ENCODE measurements at places on chromosomes 11 and 22.

DNA sequence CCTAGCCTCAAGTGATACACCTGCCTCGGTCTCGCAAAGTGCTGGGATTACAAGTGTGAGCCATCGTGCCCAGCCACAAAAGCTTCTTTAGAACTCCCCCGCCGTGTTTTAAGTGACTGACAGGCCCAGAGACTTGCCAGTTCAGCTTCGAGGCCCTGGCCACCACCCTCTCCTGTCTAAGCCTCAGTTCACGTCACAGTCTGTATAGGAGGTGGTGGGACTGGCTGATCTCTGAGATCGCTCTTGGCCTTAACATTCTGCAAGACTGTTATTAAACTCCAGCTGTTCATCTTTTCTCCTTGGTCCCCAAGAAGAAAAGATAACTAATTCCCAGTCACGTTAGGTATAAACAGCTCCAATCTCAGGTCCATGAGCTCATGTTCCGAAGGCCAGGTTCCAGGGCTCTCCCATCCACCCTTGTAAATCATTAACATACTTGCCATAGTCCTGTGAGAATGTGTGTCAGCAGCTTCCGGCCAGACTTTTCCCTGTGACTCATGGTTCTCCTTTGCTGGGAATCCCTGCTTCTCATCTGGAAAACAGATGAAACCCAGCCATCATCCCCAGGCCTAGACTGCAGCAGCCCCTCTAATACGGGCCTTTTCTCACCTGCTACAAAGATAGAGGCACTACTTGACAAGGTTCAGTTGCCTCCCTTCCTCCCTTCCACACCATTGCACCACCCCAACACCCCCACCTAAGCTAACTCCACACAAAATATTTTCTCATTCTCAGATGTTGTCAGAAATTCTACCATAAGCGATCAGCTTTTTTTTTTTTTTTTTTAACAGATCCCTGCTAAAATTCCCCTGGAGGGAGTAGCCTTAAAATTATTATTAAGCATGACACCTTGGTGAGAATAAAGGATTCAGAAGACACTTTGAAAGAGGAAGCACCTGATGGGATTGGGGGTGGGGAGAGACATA is 5.6 kb upstream of the KIAA0930 start:
- DNase-seq = no peak

DNA sequence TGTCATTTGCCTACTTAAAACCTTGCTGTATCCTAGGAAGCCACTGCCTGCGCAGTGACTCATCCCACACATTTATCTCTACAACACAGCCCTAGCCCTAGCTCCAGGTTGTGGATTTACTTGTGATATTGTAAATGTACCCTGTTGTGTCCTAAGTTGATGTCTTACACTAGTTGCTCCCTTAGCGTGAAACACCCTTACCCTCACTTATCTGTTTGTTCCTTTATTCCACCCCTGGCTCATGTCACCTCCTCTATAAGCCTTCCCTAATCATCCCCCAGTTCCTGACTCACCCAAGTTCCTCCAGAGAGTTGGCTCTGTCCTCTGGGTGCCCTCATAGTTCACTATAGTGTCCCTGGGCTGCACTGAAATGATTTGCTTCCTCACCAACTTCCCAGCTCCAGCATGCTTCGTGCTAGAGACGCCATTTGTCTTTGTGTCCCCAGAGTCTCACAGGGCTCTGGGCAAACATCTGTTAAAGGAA is 431.8 kb upstream of the FAT3 start:
- DNase-seq = no peak

- no peak for DNase-seq
Observed at GRCh38 chr11:13777341-13777985, 109.0 kb downstream of the FAR1 start.

GRCh38 chr22:23828800-23829680 is 9.8 kb downstream of the DERL3 start:
- no peak for DNase-seq

DNA sequence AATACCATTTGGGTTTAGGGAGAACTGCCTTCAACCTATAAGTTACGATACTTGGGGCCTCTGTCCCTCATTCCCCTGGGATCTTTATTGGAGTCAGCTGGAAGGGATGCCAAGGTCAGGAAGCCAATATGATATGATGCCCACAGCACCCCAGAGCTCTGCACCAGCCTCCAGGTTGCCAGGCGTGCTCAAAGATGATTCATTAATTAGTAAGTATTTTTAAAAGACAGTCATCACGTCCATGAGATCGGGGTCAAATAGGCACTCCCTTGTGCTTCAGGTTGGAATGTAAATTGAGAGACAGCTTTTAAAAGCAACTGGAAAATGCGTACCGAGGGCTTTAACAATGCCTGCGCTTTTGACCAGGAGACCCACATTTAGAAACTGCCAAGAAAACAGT is 57.0 kb upstream of the CD5 start:
- DNase-seq = no peak

- DNase-seq = no peak
Observed at GRCh38 chr11:43245466-43245865, 66.3 kb upstream of the API5 start.

- DNase-seq = no peak
Observed at GRCh38 chr11:75240311-75241035, at the start of gene TPBGL. TSS of gene TPBGL (plus strand) at chr11:75240774. CDS start at chr11:75241050, 276 bp downstream.

DNA sequence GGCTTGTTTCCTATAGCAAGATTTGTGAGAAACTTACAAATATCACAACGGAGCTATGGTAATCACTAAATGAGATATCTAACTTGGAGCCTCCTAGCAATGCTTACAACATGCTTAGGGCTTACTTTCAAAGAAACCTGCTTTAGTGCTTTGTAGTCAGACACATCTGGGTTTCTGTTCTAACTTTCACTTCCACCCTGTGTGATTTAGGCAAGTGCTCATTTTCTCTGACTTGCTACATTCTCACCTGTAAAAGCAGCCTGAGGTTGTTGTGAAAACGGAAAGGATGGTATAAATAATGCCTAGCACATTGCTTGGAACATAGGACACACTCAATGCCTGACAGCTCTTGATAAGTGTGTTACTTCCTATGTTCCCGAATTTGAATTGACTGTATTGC is 45.6 kb downstream of the LRRC4C start:
- DNase-seq = no peak

DNA sequence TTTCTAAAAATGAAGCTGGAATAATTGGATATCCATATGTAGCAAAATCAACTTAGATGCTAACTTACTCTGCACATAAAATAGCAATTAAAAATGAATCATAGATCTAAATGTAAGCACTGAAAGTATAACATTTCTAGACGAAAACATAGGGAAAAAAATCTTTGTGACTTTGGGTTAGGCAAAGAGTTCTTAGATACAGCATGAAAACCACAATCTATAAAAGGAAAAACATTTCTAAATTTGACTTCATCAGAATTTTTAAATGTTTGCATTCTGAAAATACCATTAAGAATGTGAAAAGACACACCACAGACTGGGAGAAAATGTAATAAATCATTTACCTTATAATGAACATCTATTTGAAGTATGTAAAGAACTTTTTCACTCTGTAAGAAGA is 128.8 kb downstream of the APIP start:
- DNase-seq = no peak

GRCh38 chr11:131658952-131659351 is 288.5 kb downstream of the NTM start:
- DNase-seq = no peak

- peak; percentile 47 for DNase-seq
Observed at GRCh38 chr11:441418-442274, at the start of gene ANO9. TSS of gene ANO9 (minus strand) at chr11:442011. CDS start at chr11:441926, 85 bp downstream.

DNA sequence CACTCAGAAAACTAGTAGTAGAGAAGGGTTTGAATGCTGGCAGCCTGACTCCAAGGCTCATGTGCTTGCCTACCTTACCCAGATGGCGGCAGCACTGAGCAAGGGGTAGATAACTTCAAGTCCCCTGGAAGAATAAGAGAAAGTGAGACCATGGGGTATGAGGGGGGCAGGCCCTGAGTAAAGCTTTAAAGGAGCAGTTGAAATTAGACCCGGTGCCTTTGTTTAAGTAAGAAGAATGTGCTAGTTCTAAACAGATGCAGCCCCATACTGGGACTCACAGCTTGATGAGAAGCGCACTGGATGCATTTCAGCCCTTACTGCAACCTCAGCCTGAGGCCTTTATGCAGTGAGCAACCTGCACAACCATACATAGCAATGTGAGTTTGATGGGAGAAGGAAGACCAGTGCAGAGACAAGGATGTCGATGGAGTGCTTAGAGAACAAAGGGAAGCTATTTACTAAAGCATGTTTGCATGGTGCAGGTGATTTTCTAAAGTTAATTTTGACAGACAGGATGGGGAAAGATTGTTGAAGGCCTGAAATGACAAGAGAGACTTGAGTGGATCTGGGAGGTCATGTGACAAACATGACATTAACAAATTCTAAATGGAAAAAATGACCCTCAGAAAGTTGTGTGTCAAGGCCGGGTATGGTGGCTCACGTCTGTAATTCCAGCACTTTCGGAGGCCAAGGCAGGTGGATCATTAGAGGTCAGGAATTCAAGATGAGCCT is 27.1 kb upstream of the TMA7B start:
- DNase-seq = no peak

- no peak for DNase-seq
Observed at GRCh38 chr11:39651857-39652461, 1807.5 kb downstream of the LRRC4C start.

DNA sequence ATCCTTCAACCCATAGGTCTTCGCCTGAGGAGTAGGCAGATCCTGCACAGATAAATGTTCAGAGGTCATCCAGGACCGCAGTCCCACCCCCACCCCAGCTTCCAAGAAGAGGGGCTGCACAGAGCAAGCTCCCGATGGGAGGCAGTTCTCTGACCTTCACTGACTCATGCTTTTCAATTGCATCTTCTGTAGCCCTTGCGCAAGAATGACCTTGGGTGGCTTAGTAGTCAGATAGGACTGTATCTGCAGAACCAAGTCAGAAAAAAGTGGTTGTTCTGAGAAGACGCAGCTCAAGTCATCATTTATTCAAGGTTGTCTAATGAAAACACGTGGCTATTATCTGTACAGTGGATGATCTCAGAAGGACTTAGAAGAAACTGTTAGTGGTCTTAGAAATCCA is 16.4 kb upstream of the GRAMD1B start:
- DNase-seq = no peak

- no peak for DNase-seq
Observed at GRCh38 chr22:22706253-22706915, 62.0 kb downstream of the GGTLC2 start.

DNA sequence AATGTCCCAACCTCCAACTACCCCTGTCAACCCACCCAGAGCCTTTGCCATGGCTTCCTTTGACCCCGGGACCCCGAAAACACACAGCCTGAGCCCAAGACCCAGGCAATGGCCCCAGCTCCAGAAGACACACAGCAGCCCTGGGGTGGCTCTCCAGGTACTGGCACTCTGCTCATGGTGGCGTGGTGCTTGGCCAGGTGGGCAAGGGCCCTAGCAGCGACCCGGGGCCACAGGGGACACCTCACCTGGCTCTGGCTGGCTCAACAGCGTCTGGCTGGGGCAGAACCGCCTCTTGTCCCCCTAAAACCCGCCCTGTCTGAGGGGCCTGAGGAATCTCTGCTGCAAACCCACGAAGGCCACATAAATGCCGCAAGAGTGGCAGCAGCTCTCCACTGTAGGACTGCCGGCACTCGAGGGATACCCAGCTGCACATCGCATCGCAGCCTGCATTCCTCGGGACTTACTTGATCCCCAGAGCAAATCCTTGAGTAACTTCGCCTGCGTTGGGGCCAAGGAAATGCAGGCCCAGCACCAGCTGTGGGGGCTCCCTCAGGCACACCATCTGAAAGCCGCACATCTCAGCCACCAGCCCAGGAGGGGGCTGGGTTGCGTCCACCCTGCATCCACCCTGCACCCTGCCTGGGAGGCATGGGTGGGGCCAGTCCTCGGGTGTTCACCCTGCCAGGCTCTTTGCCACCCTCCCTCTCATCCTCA is 23.1 kb upstream of the GNB1L start:
- DNase-seq = no peak

GRCh38 chr11:94142308-94143281 is 14.0 kb downstream of the PANX1 start:
- DNase-seq = no peak

GRCh38 chr11:4804280-4804679 is at the start of gene OR52R1:
TSS of gene OR52R1 (minus strand) at chr11:4804380. CDS start at chr11:4804380, 0 bp downstream.
- no peak for DNase-seq

GRCh38 chr11:34363363-34364084 is 5.7 kb upstream of the ABTB2 start:
- DNase-seq = no peak

DNA sequence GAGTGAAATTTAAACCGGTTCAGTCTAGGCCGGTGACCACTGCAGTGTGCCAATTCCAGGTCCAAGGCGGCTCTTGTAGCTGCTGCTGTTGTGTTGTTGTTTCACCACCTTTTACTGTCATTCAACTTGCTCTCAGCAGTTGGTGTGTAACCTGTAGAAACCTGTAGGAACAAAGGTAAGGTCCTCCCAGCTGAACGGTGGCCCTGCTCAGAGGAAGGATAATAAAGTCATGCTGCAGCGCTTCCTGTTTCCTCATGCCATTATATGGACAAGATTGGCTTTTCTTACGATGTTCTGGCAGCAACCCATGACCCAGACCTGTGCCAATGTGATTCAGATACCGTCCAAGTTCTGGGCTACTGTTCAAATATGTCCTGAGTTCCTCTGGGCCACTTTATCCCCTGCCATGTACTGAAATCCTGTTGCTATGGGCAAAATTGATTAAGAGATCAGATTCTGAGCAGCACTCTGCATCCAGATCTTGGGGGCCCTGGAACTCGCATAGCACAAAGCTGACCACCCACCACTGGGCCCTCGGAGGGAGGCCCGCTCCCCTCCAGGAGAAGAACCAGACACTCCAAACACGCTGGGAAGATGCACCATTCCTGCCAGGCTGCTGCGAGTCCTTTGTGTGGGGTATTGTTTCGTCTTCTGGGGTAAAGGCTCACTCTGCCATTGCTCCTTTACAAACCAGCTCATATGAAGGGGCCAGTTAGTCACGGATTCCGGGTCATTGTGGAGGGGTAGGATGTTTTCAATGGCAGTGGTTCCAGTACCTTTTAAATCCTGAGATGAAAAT is 13.2 kb downstream of the FAM181B start:
- no peak for DNase-seq

GRCh38 chr22:49751318-49751965 is 76.2 kb downstream of the BRD1 start:
- DNase-seq = no peak
